ENCODE measurements at places on chromosomes 5 and 9.

DNA sequence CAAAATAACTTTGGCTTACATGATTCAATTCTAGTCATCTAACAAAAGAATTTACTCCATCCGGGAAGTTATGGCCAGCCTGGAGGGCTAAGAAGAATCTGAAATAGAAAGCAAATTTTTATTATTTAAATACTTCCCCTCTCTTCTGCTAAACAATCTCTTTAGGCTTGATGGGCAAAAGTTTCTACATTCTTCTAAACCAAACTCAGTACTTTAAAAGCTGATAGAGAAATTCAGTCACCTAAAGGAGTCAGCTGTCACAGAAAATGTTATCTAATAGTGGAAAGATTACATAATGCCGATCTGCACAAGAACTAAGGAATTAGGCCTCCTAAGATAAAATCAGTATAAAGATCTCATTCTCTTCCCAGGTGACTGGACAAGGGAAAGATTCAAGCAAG, 32.4 kb downstream of the GNAQ start:
- H3K36me3 ChIP-seq: no peaks in the 10 kb centered on the region
- no peaks in the 10 kb centered on the region for H3K27me3 ChIP-seq
- no peak overlapping the region for H3K4me3 ChIP-seq
- DNase-seq: no peak

DNA sequence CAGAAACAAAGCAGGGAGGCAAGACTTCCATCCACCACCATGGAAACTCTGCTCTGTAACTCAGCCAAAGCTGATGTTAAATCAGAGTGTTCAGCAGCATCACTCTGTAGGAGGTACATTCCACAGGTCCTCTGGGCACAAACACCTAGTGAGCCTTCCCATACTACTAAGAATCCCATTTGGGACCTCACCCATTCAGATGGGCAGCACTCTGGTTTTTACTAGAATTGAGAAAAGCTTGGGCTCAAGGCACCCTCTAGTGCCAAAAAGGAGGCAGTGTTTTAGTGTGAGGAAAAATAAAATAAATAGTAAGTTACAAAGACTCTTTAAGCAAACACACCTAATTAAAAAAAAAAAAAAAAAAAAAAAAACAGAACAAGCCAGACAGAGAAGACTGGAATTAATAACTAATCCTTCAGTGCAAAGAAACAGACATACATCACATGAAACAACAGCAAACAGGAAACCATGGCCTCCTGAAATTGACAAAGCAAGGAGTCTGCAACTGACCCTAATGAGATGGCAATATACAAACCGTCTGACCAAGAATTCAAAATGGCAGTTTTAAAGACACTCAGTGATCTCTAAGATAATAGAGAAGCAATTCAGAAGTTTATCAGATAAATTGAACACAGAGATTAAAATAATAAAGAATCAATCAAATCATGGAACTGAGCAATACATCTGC, 159.5 kb downstream of the GNA14 start:
- no peak overlapping the region for H3K4me3 ChIP-seq
- H3K27me3 ChIP-seq: no peaks in the 10 kb centered on the region
- no peak for DNase-seq

GRCh38 chr5:144467792-144468191, 297.1 kb downstream of the KCTD16 start:
- no peaks in the 10 kb centered on the region for H3K36me3 ChIP-seq
- H3K27ac ChIP-seq: no peak overlapping the region
- H3K4me1 ChIP-seq: no peaks in the 10 kb centered on the region
- H3K27me3 ChIP-seq: no peaks in the 10 kb centered on the region

DNA sequence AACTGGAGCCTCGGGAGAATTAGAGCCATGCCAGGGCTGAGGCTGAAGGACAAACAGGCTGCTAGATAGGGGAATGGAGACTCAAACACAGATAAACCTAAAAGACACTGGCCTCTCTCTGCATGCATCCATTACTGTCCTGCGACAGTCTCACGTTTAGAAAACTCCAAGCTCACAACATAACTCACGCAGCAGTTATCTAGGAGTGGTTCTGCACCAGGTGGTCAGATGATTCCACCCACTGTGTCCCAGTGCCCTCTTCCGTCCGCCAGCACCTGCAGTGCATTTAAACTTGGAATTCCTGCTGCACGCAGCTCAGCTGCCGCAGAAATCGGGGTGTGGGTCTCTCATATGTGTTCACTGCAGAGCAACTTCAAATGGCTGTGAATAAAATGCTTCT, 272.6 kb upstream of the IRX2 start:
- no peaks in the 10 kb centered on the region for H3K27me3 ChIP-seq
- H3K4me1 ChIP-seq: no peaks in the 10 kb centered on the region
- H3K36me3 ChIP-seq: no peaks in the 10 kb centered on the region
- no peak for DNase-seq
- no peak overlapping the region for H3K4me3 ChIP-seq
- no peak overlapping the region for H3K27ac ChIP-seq

DNA sequence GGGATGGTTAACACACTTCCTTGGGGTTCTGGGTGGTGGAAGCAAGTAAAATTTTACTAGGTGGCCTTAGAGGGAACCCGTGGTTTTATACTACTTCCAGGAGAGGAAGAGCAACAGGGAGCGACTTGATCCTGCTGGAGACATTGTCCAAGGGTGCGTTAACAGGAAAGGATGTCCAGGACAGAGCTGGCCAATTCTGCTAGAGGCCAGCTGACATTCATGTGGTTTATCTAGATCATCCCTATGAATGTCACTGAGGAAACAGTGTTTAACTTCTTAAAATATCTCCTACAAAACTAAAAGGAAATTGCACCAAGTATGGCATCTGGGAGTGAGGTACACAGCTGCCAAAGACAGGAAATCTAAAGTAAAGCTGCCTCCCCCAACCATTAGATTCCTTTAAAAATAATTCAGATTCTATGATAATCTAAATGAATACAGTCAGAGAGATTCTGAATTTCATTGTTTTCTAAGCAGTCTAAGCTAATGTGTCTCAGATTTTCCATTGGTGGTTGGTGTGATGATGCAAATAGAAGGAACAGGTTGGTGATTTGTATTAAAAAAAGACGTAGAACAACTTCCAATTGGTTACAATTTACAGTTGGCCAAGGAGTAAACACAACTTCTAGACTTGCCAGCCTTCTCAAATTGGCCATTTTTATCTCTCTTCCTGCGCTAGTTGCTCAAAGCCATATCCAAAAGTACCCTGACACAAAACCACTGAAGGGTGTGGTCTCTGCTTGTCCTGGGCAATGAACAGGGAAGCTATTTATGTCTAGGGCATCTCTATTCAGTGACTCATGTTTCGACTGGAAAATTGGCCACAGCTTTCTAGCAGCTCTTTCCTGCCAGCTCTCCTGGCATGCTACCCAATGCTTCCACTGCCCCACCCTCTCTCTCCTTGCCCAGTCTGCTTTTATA, 574.7 kb upstream of the MEF2C start:
- no peaks in the 10 kb centered on the region for H3K36me3 ChIP-seq
- H3K4me1 ChIP-seq: no peaks in the 10 kb centered on the region
- DNase-seq: peak; percentile 79
- no peaks in the 10 kb centered on the region for H3K27me3 ChIP-seq

DNA sequence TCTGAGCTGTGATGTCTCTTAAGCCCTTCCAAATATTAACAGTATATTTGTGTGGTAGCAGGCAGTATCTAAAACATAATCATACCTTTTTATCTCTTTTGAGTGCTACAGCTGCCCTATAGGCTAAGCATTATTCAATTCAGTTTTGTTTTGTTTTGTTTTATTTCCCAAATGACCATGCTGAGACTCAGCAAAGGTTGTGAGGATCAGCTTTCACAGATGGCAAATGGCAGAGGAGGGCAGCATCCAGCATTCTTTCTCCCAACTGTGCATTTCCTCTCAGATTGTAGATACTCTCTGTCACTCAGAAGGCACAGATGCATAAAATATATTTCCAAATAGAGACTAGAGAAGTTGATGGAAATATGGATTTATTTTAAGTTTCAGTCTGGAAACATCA, 90.7 kb downstream of the DAPK1 start:
- H3K27me3 ChIP-seq: no peaks in the 10 kb centered on the region
- no peak overlapping the region for H3K4me3 ChIP-seq
- no peak overlapping the region for H3K27ac ChIP-seq
- H3K4me1 ChIP-seq: no peaks in the 10 kb centered on the region
- DNase-seq: no peak

- no peak overlapping the region for H3K27ac ChIP-seq
- H3K27me3 ChIP-seq: no peaks in the 10 kb centered on the region
- no peaks in the 10 kb centered on the region for H3K36me3 ChIP-seq
- no peak for DNase-seq
- peaks cover 2% of the 10 kb centered on the region for H3K4me1 ChIP-seq
Measured at GRCh38 chr9:6842584-6842947, 84.8 kb downstream of the KDM4C start.

GRCh38 chr9:133248726-133249295, 26.2 kb downstream of the ABO start:
- no peak overlapping the region for H3K27ac ChIP-seq
- no peaks in the 10 kb centered on the region for H3K4me1 ChIP-seq
- H3K4me3 ChIP-seq: no peak overlapping the region
- no peaks in the 10 kb centered on the region for H3K36me3 ChIP-seq
- H3K27me3 ChIP-seq: peaks cover under 1% of the 10 kb centered on the region

DNA sequence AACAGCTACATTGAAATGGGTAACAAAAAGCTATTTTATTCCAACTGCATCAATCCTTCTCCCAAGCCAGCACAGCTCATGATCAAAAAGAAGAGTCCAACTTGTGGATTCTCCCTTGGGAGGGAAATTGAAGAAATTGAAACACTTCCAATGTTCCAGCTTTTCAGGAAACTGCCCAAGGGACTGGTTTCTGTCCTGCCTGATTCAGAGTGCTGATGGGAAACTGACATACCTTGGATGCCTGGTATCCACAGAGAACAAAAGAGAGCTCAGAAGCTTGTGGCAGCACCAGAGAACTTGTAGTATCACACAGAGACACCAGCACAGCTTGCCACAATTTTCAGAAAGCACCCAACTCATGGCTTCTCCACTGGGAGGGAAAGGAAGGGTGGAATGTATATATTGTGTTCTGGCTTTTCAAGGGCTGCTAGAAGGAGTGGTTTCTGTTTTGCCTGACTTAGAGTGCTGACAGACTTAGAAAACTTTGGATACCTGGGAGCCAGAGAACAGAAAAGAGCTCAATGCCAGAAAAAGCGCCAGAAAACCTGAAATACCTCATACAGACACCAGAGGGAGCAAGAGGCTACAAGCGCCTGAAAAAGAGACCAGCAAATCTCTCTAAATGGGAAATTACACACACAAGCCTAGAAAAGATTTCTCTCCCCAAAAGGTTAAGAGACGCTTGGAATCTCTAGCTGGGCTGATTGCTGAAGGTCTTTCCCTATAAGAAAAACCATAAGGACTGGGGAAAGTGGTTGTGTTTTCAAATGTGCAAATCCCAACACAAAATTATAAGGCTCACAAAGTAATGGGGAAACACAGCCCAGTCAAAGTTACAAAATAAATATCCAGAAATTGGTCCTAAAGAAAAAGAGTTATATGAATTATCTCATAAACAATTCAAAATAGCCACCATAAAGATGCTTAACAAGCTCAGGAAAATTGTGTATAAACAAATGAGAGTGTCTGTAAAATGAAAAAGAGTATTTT, 178.8 kb downstream of the SPOCK1 start:
- H3K4me1 ChIP-seq: peaks cover 4% of the 10 kb centered on the region
- no peak for DNase-seq
- H3K4me3 ChIP-seq: no peak overlapping the region
- H3K27me3 ChIP-seq: no peaks in the 10 kb centered on the region
- no peaks in the 10 kb centered on the region for H3K36me3 ChIP-seq

GRCh38 chr9:93473411-93473810, 20.0 kb upstream of the FAM120AOS start:
- no peaks in the 10 kb centered on the region for H3K27me3 ChIP-seq
- DNase-seq: no peak
- H3K27ac ChIP-seq: no peak overlapping the region

Data from aorta (tissue), 5 donors.